ENCODE measurements at places on chromosomes 1 and 21.

DNA sequence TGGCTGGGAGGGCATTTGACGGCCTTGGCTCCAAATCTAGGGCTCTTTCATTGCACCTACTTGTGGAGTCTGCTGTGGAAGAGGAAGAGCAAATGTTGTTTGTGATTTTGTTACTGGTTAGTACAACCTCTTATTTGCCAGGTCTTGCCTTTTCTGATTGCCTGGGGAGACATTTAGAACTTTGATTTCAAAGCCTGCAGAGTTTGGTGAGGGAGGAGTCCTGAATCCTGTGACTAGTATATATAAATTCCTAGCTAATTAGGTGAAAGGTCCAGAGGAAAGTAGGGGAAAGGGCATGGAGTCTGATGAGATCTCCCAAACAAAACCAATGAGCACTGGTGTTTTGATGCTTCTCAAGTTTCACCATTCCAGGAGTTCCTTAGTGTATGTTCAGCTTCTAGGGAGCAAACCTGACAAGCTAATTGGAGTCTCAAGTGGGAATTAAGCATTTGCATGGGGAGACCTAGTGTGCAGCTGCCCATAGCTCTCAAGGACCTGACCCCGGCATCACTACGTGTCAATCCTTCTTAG lies 5.1 kb upstream of the HMGCS2 start:
- no peak for DNase-seq

DNA sequence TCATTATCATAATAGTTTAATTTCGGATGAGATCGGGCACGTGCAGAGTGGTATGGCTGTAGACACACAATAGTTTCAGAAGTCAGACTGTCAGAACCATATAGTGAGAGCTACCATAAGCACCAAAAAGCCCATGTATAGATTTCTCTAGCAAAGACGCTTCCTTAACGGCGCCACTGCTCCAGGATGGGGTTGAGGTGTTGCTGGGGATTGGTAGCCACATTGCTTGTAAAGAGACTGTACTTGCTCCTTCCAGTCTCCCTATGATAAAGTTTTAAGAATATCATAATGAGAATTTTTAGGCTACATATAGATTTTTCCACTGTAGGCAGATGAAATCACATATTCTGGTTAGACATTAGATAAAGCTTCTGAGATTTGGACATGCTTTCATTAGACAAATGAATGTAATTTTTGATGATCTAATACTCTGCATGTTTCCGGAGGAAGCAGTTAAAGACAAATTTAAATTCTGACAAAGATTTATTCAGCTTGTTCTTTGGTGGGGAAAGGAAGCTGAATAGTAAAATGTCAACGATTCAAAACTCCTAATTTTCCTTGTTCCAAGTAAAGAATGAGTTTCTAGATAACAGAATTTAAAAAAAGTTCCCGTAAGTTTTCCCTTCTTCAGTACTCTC lies 77.7 kb downstream of the MAP3K7CL start:
- DNase-seq, result no peak

DNA sequence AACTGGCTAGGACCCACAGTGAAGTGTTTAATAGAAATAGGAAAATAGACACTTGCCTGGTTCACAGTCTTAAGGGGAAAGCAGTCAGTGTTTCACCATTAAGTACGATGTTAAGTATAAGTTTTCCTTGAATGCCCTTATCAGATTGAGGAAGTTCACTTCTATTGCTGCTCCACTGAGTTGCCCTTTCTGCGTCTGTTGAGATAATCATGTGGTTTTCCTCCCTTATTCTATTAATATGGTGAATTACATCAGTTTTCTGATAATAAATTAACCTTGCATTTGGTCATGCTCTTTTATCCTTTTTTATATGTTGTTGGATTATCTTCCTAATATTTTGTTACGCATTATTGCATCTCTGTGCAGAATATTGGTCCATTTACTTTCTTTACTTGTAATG lies 21.4 kb downstream of the UTS2 start:
- DNase-seq, result no peak

DNA sequence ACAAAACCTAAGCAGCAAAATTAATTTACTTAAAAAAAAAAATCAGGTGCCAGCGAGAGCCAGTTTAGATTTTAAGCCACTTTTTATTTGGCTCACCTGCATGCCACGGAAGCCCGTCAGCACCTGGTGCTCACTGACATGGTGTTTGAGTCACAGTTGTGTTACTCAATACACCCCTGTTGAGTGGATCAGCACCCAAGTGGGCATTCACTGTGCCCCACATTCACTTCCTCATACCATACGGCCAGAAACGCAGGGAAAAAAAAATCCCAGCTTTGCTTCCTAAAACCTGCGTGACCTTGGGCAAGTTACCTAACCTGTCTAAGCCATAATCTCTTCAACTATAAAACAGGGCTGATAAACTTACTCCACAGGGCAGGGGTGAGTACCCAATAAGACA lies 42.8 kb upstream of the SIM2 start:
- no peak for DNase-seq

DNA sequence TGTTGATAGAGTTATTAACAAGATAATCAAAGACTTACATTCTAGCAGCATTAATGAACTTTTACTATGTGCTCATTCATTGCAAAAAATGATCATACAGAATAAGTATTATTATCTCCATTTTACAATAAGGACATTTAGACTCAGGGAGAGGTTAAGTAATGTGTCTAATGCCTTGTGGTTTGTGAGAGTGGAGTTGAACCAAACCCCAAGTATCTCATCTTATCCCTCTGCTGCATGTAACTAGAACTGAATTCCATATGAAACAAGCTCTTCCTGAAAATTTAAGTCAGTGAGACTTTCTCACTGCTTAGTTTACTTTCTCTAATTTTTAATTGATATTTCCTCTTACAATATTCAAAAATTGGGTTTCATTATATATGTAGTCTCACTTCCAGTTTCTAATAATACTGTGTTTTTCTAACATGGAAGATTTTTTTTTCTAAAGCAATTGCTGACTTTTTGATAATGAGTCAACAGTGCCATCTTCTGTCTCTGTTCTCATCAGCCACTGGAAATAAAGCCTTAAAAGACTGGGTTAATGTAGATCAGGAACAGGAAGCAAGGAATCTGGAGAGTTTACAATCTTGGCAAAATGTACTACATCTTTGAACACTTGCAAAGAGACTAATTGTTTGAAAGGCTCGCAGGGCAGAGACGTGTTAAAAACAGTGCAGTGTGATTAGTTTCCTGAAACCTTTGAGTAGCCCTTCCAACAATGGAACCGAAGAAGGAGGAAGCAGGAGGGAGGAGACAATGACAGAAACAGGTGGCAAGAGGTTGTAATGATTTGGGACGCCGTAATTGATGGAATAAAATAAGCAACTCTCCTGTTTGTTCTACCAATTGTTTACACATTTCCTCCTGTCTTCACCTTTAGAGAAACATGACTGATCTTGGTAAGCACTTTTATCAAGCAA lies 567.6 kb downstream of the MRPL39 start:
- DNase-seq, result no peak
